ENCODE measurements at places on chromosomes 4 and X.

- no peak for DNase-seq
These were observed 148.7 kb upstream of the PTCHD1 start for GRCh38 chrX:23185951-23186350.

- no peak for DNase-seq
These were observed 161.3 kb downstream of the ATP10D start for GRCh38 chr4:47646372-47646771.

DNA sequence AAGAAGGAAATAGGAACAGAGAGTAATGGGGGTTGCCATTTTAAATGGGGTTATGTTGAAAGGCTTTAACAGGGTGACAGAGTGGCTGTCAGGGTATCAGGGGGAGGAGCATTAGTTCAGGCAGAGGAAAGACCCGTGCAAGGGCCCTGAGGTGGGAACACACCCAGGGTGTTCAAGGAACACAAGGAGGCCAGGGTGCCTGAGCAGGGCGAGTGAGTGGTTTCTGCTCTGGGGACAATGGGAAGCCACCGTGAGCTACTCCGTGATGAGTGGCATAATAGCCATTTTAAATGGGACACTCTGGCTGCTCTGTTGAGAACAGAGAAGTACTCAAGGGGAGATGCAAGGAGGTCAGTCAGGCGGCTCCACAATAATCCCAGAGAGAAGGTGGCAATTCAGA, 4.5 kb downstream of the EVC2 start:
- no peak for DNase-seq

DNA sequence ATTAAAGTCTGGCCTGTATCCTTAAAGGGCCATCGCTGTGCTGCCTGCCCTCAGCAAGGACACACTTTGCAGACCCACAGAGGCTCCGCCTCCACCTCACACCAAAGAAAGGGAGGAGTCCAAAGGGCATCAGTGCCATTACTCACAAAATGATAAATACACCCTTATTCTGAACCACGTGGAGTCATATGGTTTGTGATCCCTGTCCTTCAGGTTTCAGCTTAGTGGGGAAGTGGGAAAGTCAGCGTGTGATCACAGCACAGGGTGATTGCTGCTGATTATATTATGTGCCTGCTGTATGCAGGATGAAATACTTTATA, 35.9 kb upstream of the MSANTD1 start:
- DNase-seq: peak; percentile 8

GRCh38 chr4:111064342-111064993, 441.6 kb upstream of the PITX2 start:
- no peak for DNase-seq

DNA sequence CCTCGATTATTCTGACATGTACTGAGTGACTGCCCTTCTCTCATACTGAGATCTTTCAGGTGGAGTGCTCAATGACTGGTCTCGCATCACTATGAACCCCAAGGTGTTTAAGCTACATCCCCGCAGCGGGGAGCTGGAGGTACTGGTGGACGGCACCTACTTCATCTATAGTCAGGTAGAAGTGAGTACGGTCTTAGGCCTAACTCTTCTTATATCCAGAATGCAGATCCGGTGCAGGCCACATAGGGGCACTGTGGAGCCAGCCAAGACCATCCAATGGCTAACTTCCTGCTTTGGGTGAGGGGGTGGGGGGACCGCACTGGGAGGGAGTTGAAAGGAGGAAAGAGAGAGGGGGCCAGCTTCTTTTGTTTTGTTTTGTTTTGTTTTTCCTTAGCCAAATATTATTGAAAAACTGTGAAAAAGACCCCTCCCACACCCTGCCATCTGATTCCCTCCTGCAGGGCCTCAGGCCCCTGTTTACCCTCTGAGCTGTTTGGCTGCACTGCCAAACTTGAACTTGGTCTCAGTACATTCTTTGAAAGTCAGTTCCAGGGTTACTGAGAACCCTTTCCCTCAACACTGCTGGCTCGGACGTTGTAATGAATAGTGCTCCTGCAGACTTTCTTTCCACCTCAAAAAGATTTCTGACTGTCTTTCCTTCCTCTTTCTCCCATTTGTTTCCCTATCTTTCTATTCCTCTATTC, 16.2 kb downstream of the AWAT2 start:
- no peak for DNase-seq

DNA sequence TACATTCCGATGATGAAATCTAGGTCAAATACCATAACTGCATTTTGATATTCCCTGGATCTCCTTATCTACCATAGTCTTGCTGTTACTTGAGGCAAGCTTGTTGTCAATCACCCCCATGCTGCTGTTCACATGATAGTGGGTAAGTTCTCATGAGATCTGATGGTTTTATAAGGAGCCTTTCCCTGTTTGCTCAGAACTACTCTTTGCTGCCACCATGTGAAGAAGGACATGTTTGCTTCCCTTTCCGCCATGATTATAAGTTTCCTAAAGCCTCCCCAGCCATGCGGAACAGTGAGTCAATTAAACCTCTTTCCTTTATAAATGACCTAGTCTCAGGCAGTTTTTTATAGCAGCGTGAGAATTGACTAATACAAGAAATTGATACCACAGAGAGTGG, 432.0 kb downstream of the GLUD2 start:
- no peak for DNase-seq

- no peak for DNase-seq
These were observed 17.9 kb upstream of the NSUN7 start for GRCh38 chr4:40731792-40732245.

DNA sequence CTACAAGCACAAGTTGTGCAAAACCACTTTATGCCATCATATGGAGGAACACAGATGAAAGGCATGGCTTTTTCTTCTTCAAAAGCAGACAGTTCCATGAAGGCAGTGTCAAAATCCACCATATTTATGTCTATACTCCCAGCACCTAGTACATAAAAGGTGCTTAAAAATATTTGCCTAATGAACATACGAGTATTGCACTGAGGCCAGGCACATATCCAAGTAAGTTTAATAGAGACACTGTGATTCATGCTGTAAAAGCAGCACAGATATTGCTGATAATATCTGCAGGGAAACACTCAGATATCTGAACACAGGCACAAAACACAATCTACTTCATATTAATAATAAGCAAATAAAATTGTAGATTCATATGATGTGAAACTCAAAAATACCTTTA, 48.1 kb upstream of the CXCL8 start:
- DNase-seq: no peak

DNA sequence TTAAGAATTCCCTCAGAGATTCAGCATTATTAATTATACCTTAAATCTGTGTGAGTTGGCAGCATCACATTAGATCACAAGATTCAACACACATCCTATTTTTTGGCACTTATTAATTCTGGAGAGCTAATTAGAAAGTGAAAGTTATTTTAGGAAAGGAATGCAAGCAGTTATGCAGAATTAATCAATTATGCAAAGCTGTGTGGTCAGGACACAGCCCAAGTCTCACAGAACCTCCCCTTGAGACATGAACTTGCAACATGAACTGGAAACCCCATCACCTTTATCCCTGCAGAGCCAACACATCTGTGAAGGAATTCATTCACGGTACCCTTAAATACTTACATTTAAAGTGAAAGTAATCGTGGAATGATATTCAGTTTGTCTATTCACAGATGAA, 80.5 kb downstream of the TSPAN5 start:
- no peak for DNase-seq

DNA sequence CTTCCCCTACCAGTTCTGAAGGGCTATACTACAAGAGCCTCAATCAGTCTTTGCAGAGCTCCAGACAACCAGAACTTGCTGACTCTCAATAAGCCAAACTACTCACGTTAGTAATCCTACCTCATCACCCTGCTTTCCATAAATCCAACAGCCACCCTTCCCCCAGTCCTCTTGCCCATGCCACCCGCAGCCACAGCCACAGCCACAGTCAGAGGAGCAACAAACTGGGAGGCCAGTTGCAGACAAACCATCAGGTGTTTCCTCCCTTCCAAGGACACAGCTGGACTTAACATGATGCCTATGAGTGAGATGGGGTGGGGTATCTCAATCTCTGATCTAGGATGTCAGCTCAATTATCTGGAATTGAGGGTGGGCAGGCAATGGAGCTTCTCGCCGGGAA, 1.0 kb downstream of the GABRA3 start:
- no peak for DNase-seq

DNA sequence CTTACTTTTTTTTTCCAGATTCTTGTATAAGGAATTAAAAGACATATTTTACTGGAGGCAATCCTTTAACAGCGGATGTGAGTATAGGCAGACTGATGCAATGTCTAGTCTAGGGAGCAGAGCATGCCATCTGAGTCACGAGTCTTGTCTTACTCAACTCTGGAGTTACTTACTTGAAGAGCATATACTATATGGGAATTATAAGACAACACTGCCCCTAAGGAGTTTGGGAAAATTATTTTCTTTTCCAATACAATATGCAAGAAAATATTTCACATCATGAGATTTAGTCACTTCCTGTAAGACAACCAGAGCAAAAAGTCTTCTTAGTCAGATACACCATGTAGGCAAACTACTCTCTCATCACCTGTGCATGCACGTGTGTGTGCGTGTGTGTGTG, 537.3 kb upstream of the FTHL17 start:
- DNase-seq: no peak

DNA sequence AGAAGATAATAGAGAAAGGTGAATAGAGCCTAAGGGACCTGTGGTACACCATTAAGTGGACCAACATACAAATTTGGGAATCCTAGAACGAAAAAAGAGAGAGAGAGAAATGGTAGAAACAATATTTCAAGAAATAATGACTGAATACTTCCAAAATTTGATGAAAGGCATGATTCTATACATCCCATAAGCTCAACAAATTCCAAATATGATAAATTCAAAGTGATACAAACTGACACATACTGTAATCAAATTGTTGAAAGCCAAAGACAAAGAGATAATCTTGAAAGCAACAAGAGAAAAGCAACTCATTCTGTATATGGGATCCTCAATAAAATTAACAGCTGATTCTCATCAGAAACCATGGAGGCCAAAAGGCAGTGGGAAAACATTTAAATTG, 20.6 kb upstream of the ZC4H2 start:
- no peak for DNase-seq

DNA sequence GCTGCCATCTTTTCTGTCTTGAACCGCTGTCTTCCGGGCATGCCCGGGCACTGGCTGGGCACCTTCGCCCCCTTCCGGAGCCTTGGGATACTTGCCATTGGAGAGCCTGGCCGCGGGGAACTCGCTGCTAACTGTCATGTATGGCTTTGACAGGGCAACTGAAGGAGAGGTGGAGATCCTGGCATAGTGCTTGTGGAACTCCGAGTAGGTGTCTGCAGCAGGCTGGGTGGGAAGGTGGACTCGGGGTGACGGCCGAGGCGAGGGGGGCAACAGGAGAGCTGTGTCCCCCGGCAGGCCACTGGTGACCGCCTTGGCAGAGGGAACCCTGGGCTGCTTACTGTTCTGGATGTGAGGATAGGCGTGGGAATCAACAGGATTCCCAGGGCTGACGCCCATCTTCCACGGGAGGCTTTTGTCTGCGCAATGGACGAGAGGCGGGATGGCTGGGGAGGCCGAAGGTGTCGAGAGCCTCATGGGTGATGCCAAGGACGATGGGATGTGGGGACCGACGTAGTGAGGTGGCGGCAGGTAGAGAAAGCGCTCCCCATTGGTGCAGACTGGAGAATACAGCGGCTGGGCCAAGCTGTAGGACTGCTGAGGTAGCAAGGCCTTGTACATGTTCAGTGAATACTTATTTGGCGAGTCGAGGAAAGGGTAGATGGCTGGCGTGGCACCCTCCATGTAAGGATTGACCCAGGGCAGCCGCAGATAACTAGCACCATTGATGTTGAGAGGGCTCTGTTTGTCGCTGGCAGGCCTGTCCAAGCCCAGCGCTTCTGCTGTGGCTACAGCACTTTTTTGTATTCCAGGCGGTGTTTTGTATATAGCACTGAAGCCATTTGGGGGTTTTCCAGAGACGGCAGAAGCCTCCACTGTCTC, 23.4 kb downstream of the BCOR start:
- no peak for DNase-seq

DNA sequence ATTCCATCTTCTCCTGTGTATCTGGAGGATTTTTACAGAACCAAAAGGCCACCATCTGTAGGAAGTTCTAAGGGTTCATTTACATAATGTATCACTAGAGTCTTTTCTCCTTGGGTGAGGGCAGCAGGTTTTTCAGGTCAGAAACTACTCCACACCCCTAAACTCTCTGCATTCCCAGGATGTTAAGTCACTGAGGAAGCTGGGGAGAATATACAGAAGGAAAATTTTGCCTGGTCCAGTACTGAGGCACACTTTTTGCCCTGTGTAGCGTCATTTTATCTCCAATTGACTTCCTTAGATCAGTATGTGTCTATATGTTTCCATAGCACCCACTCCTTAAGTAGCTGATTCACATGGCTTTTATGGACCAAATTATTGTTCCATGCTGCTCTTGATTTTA, 17.0 kb downstream of the XKRX start:
- DNase-seq: no peak

DNA sequence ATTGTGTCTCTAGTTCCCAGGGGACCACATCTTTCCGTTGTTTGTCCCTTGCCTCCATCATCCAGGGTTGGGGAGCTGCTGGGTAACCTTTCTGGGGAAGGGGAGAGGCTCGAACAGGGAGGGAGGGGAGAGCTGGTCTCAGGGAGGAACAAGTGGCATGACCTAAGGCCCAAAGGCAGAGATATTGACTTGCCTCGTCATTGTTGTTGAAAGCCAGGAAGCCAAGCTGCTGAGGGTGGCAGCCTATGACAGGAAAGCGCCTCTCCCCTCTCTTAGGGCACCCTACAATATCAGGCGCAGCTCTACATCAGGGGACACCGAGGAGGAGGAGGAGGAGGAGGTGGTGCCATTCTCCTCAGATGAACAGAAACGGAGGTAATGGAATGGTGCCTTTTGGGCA, 20.8 kb downstream of the ZNF185 start:
- DNase-seq: no peak

DNA sequence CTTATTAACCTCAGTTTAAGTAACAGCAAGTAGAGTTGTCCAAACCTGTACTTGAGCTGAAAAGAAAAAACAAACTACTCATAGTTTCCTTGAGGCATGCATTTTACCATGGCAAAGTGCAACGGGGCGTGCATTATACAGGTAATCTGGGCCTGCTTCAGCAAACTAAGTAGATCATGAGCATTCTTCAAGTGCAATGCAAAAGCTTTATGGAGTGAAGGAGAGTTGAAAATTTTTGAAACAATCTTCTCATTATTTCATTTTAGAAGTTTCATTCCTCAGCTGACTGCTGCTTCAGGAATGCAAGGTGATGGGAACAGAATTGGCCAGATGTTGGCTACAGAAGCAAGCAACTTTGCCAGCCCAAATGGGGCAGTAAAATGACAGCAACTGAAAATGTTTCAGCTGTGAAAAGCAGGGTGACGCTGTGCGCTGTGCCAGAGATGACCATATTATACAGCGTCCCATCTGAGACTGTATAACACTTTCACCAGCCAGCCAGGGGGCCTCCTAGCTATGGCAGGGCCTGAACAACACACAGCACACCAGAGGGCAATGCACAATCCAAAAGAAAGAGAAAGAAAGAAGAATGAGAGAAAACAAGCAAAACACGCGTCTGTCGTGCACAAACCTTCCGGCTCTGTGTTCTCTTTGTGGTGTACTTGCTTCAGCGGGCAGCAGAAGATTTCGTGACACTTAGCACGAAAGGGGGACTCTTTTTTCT, 145.5 kb upstream of the FGF13 start:
- DNase-seq: no peak

GRCh38 chrX:118551426-118551825, 55.8 kb downstream of the DOCK11 start:
- no peak for DNase-seq

All from ovary (tissue), 10 donors.